ENCODE measurements at places on chromosomes 12 and 14.

GRCh38 chr12:51443573-51443972 lies 18.9 kb downstream of the SLC4A8 start:
- DNase-seq = no peak

DNA sequence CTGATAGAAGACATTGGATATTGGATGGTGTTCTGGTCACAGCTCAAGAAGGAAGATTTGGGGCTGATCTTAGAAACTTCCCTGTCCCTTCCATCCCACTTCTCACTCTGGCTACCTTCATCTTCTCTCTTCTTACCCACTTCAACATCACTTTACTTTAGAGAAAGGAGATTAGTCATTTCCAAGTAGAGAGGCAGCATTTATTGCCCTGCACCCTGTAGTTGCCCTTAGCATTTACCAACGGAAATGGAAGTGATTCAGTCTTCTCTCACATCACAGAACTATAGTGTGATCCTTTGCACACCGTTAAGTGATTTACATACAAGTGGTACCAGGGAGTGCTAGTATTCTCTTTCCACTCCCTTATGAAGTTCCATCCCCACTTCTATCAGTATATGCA lies 52.4 kb downstream of the PHLDA1 start:
- no peak for DNase-seq

- DNase-seq = peak; percentile 66
Observed at GRCh38 chr12:546920-547845, 87.4 kb downstream of the B4GALNT3 start.

DNA sequence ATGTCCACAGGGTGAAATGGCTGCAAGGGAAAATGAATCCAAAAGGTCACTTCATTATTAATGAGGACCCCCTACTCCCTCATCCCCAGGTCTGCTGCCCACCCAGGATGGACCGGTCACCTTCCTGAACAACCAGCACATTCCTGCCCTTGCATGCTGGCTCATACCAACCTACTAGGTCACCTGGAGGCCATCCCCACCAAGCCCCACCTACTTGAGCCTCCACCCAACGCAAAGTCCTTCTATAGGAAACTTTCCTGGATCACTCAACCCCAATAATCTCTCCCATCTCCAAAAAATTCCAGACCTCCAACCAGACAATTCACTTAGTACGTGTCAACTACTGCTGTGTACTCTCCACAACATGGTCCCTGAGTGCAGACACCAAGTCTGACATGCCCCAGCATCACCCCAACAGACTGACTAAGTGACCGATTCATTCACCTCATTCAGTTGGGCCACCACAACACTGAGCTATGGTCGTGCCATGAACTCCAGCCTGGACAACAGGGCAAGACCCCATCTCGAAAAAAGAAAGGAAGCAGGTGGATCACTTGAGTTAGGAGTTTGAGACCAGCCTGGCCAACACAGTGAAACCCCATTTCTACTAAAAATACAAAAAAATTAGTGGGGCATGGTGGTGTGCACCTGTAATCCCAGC lies 18.1 kb downstream of the CLMN start:
- DNase-seq = no peak

GRCh38 chr14:72699443-72699842 lies 194.5 kb downstream of the DPF3 start:
- DNase-seq = no peak

GRCh38 chr12:42217656-42218055 lies 20.4 kb downstream of the YAF2 start:
- no peak for DNase-seq

DNA sequence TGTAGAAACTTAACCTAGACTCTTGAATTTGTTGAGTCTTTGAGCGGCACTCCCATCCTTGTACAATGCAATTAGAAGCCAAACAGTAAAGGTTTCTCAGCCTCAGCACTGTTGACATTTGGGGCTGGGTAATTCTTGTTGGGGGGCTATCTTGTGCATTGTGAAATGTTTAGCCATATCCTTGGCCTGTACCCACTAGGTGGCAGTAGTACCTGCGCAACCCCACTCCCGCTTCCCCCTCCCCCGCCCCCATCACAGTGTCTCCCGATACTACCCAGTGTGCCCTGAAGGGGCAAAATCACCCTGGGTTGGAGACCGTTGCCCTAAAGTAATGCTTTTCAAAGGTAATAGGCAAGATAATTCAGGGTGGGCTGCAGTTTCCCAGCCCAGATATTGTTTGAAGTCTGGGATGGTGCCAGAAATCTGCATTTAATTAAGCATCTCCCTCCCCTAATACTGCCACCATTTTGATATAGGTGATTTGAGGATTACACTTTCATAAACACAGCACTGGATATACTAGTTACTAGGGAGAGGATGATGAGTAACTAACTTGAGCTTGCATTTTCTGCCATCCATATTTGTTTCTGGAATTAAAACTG lies 1.8 kb downstream of the COX6A1 start:
- peak; percentile 65 for DNase-seq

DNA sequence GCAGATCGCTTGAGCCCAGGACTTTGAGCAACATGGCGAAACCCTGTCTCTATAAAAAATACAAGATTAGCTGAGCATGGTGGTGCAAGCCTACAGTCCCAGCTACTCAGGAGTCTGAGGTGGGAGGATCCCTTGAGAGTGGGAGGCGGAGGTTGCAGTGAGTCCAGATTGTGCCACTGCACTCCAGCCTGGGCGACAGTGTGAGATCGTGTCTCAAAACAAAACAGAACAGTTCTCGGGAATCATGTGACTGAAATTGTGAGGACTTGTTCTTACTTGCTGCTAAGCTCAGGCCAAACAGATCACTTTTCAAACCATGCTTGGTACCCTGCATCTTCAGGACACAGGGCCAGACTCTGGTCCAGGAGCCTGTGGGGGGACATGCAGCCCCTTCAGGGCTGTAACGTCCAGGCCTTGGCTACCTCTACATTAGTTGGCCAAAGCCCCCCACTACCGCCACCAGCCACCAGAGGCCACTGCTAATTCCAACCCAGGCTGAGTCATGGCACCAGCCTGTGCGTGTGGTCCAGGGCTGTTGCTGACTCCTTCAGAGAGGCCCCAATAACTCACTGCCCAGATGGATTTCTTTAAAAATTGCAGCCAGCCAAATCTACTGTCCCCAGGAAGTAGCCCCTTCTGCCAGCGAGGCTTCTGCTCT lies 33.4 kb upstream of the SYNDIG1L start:
- DNase-seq = no peak

GRCh38 chr14:57009585-57010515 lies 199.6 kb upstream of the OTX2 start:
- DNase-seq = peak; percentile 84
